ENCODE measurements at places on chromosomes 5 and 9.

- no peak for DNase-seq
Observed at GRCh38 chr5:168713051-168713450, 133.9 kb upstream of the PANK3 start.

DNA sequence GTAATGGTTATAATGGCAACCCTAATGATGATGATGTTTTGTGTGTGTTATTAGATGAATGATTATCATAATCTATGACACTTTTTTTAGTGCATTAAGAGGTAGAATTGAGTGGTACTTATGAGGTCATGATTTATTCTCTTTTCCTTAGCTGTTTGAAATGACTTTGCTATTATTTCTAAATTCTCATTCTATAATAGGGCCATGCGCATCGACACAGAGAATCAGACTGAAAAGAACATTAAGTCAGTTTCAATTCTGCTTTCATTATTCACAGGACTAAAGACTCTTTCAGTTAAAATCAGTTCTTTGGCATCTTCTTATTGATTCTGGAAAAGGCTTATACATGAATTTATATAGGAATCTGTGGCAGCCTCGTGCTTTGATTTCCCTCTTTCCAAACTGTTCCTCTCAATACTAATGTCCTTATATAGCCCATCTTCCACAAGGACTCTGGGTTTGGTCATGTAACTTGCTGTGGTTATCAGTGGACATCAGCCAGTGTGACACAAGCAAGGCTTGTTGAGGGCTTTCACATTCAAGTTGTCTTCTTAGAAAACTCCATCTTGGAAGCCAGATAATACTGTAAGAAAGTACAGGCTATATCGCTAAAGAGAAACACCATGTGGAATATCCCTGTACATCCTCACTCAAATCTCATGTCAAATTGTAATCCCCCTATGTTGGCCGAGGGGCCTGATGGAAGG lies 140.3 kb upstream of the CHD1 start:
- DNase-seq = no peak

GRCh38 chr5:6393596-6394194 lies 15.3 kb upstream of the MED10 start:
- no peak for DNase-seq

GRCh38 chr5:41794471-41794870 lies 75.8 kb downstream of the OXCT1 start:
- no peak for DNase-seq

- DNase-seq = no peak
Observed at GRCh38 chr9:89174291-89174690, 4.3 kb downstream of the SHC3 start.

- DNase-seq = no peak
Observed at GRCh38 chr9:136697146-136697820, 10.0 kb upstream of the AGPAT2 start.

- DNase-seq = no peak
Observed at GRCh38 chr9:29069376-29069775, 1496.1 kb upstream of the C9orf72 start.

GRCh38 chr5:176611435-176611834 lies 1.5 kb upstream of the GPRIN1 start:
- DNase-seq = peak; percentile 26

- DNase-seq = no peak
Observed at GRCh38 chr9:112572416-112572815, 85.8 kb downstream of the KIAA1958 start.

DNA sequence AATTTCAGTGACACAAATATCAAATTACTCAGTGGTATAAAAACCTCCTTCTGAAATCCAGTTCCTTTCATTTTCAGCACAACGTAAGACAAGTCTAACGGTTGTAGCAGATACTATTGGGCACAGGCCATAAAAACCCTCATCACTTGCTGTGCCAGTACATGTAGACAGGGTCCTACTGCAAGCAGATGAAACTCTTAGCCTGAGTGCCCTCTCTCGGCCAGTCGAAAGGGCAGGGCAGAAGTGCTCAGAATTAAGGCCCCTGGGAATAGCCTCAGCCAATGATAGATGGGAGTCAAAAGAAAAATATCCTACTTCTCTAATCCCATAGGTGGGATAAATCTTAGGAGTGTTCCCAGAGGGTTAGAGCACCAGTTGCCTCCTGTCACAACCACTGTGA lies 168.5 kb upstream of the FER start:
- DNase-seq = no peak

- no peak for DNase-seq
Observed at GRCh38 chr9:38621434-38622287, 1.3 kb upstream of the ANKRD18A start.
